ENCODE measurements at places on chromosomes 11 and 22.

GRCh38 chr11:65560555-65561418 lies 2.6 kb upstream of the LTBP3 start:
- no peak for DNase-seq

DNA sequence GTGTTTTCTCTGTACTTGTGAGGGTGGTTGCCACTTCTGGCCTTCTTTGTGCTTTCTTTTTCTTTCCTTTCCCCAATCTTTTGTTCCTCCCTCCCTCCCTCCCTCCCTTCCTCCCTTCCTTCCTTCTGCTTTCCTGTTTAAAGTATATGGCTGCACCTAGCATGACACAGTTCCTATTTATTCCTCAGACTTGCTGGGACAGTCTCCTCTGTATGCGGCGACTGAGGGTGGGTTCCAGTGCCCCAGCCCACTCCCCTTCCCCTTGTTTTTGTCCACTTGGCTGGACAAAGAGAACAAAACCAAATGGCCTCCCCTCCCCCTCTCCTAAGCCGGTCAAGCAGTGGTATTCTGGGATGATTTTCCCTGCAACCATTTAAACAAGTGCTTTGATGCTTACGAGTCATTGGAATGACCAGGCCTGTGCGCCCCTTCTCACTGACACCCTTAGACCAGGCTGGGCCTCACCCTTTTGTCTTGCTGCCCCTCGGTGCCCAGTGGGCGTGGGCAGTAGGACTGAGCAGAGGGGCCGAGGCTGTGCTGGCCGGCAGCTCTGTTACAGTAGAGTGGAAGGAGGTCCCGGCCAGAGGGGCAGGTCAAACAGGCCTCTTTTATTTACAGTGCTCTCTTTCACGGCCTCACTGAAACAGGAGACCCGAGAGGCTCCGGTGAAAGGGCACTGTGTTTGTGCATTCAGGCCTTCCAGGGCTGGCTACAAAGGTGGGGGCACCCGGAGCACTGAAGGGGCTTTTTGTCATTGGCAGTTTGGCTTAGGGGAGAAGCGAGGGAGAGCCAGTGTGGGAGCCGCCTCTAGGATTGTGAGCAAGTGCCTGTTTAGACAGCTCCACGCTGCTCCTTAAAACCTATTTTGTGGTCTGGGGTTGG lies 32.2 kb downstream of the ZBTB16 start:
- no peak for DNase-seq

GRCh38 chr11:119717839-119718534 lies 11.0 kb downstream of the NECTIN1 start:
- no peak for DNase-seq

DNA sequence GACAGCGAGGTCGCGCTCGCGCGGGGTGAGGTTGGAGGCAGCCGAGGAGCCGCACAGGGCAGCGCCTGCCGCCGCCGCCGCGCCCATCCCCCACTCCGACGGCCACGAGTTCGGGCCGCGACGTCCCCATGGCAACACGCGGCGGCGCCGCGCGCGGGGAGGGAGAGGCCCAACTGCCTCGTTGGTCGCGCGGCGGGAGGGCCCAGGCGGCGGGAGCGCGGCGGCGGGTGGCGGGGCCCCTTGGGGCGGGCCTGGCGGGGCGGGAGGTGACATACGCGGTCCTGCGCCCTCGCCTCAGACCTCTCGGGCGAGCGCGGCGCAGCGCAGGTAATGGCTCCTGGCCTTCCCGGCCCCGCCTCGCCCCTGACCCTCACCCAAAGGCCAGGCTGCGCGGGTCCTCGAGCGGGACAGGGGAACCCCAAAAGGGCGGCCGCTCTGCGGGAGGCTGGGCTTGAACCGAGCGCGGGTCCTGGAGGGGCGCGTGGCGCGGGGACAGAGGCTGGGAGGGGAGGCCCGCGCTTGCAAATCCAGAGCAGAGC lies at the start of gene DEUP1:
Gene DEUP1 (plus strand): TSS at position 297 of the 539 bp plus-strand sequence. CDS start 1,518 bp downstream, outside the sequence.
- DNase-seq, result no peak

DNA sequence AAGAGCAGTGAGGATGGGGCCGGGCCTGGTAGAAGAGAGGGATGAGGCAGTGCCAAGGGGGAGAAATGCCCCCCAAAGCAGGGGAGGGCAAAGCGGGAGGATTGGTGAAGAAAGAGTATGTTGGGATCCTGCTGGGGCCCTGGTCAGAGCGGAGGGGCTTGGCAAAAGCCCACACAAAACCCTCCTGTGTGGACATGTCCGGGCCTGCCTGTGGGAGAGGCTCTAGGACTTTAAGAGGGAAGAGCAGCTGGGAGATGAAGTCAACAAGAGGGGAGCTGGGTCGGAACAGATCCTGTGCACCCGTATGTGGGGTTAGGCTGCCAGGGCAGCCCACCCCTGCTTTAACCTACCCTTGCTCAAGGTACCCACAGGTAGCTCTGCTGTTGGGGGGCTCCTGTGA lies 25.8 kb downstream of the ART5 start:
- no peak for DNase-seq

GRCh38 chr11:57418131-57418530 lies 8.8 kb downstream of the SLC43A3 start:
- no peak for DNase-seq

GRCh38 chr11:90321018-90321417 lies 98.2 kb upstream of the CHORDC1 start:
- DNase-seq, result no peak

- DNase-seq, result no peak
Measured at GRCh38 chr22:29328566-29329500, 13.3 kb upstream of the RASL10A start.

GRCh38 chr11:72411623-72412419 lies 22.5 kb downstream of the CLPB start:
- DNase-seq, result no peak

DNA sequence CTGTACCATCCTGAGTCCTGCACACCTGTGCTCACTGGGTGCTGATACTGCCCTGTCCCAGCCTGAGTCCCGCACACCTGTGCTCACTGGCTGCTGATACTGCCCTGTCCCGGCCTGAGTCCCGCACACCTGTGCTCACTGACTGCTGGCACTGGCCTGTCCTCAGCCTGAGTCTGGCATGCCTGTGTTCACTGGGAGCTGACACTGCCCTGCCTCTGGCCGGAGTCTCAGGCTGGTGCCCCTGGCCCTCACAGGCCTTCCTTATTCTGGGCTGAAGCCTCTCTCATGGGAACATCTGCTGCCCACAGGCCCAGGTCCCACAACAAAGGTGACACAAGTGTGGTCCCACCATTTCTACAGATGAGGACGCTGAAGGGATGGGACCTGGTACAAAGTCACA lies 115.1 kb downstream of the MPPED1 start:
- no peak for DNase-seq

DNA sequence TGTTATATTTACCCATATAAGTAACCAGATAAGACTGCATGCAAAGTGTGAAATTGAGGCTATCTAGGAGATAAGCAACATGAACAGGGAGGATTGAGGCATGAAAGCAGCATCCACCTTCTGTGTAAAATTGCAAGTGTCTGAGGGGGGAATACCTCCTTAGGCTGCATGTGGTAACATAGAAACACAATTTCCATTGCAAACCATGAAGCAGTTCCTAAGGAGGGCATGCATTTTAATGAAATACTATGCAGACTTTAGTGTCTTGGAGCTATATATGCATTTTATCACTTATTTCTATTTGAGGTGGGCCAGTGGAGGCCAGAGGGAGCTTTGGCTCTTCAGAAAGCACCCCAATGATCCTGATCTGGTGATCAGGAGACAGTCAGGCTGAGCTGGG lies 160.2 kb downstream of the C11orf91 start:
- no peak for DNase-seq

DNA sequence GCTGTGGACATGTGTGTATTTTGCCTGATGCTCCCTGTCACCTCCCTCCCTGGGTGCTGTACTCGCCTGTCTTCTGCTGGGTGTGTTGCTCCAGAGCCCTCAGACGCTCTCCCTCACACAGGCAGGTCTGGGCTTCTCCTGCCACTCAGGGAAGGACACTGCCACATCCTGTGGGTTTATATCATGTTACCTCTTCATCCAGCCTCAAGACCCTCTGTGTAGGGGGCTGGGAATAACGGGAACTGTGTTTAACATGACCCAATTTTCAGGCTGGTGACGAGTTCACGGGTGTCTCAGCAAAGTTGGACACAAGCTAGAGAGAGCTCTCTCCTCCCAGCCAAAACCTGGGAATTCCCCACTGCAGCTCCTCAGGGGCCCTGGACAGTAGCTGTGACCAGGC lies 24.6 kb downstream of the MYBPC3 start:
- no peak for DNase-seq

GRCh38 chr22:49948958-49949913 lies 11.3 kb upstream of the PIM3 start:
- DNase-seq, result no peak

GRCh38 chr11:29305456-29306232 lies 711.2 kb downstream of the KCNA4 start:
- DNase-seq, result no peak

DNA sequence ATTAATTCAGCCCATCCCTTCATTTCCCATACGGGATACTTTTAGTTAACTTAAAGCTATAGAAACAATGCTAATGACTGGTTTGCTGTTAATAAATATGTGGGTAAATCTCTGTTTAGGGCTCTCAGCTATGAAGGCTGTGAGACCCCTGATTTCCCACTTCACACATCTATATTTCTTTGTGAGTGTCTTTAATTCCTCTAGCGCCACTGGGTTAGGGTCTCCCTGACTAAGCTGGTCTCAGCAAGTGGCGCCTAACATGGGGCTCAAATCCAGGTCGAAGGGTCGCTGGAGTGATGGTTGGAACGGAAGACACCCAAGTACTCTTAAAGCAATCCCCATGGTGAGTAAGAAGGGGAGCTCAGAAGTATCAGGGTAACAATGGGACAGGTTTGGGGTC lies 14.4 kb upstream of the OOSP1 start:
- DNase-seq, result no peak

- DNase-seq, result no peak
Measured at GRCh38 chr11:72026090-72026489, 27.4 kb downstream of the IL18BP start.

- no peak for DNase-seq
Measured at GRCh38 chr22:31400023-31400397, 606 bp downstream of the DRG1 start.

GRCh38 chr11:120219232-120219937 lies 8.6 kb downstream of the OAF start:
- no peak for DNase-seq

DNA sequence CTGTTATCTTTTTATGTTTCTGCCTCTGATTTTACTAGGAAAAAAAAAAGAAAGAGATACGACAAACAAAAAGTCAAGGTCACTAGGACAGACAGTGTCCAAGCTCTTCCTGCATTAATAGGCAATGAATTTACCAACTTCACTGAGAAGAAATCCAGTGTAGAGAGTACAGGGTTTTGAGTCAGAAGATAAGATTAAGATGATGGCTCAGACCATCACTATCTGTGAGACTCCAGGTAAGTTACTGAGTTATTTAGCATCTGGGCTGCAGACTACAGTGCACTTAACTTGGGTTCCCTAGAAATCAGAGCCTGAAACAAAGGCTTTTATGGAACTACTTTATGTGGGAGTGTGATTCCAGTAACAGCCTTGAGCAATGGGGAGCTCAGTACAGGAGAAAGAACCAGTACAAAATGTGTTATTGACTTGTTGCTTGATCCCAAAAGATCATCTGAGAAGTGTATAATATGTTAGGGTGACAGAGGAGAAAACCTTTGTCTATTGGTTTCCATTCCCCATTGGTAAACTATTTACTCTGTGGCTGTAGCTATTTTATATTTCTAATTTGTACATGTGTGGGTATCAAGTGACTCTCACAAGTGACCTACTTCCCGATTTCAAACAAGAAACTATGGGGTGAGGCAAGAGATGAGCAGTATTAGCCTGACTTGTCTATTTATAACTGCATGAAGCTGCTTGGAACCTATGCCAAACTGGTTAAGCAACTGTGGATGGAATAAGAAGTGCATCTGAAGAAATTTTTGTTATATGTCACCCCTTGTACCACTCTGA lies 395.8 kb downstream of the RAB38 start:
- no peak for DNase-seq

DNA sequence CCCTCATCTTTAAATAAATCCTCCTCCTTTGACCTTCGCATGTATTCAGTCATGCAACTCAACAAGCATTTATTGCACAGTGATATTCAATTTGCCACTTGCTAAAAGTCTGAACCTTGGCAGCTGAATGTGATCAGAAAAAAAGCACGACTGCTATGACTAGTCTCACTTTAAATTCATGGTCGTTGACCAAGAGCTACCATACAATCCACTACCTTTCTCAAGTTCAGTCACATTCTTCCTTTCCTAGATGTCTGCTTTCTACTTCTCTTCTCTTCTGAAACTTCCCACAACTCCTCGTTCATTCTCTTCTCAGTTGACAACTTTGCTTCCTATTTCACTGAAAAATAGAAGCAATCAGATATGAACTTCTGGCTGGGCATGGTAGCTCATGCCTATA lies 2.0 kb upstream of the SAA1 start:
- no peak for DNase-seq

DNA sequence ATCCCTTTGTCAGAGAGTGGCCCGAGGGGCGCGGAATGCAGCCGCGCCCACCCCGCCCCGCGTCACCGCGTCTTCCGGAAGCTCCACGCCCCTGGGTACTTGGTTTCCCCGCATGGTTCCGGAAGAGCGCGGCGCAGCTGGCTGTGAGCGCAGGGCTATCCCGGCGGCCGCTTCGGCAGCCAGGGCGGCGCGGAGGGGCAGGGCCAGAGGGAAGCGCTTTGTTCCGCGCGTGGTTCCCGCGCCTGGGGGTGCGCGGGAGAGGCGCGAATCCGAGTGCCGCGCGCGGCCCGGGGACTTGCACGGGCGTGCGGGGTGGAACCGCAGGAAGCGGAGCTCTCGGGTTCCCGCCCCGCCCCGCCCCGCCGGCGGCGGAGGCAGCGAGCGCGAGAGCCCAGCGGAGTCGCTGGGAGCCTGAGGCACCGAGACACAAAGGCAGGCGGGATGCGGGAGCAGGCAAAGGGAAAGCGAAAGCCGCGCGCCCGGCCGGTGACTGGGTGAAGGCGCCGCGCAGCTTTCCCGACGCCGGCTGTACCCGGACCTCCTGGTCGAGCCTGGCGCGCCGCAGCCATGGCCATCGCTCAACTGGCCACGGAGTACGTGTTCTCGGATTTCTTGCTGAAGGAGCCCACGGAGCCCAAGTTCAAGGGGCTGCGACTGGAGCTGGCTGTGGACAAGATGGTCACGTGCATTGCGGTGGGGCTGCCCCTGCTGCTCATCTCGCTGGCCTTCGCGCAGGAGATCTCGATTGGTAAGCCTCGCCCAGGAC lies at the start of gene PANX1:
Gene PANX1 (plus strand): TSS at position 96 of the 766 bp plus-strand sequence. CDS start 472 bp downstream, at position 568.
- peak; percentile 55 for DNase-seq

DNA sequence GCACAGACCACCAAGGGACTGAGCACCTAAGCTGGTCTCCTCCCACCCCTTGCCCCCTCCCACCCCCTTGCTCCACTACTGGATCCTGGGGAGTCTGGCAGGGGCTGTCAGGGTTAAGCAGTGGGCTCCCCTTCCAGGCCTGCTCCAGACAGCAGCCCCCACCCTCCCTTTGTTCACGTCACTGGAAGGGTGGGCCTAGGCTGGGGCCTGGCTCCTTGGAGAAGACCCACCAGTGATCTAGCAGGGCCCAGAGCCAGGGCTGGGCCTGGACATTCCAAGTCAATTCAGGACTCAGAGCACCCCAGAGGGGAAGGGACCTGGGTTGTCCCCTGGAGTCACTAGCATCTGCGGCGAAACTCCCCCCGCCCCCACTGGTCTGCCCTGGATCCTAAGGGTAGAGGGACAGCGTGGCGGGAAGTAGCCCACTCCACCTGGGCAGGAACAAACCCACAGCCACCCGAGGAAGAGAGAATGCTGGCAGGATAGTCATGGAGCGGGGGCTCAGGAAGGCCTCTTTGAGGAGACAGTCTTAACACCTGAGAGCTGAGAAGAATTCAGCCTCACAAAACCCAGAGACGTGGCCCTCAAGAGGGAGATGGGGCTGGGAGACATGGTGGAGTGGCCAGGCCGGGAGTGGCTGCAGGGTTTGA lies 45.8 kb downstream of the IGLL1 start:
- no peak for DNase-seq

Data from stimulated activated CD4-positive, alpha-beta T cell treated with anti-CD3 and anti-CD28 coated beads, Interleukin-15, amount 100 ng/mL, for 1 hour (primary cell).